Activated naive CD4-positive, alpha-beta T cell treated with anti-CD3 and anti-CD28 coated beads, Interleukin-2, amount 10 ng/mL, durations not matched to agents 7 days and 5 days (primary cell): ENCODE measurements at places on chromosomes 7 and 10.

DNA sequence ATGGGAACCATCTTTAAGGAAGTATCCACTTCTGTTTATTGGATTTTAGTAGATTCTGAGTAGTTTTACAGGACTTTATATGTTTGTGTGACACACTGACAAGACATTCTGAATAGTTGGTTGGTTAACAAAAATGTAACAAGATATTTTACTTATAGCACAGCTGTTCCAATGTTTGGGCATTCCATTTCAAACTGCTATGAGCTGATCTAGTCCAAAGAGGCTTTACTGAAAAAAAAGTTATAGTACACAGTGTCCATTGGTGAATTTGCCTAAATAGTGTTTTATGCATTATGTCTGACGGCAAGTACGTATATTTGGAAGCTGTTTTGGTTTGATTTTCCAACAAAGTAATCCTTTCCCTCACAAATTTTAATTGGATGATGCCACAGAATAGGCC lies 99.1 kb downstream of the SAMD9 start:
- no peak overlapping the region for H3K27ac ChIP-seq
- H3K4me3 ChIP-seq: no peak overlapping the region
- H3K36me3 ChIP-seq: no peaks in the 10 kb centered on the region
- no peaks in the 10 kb centered on the region for H3K27me3 ChIP-seq
- H3K4me1 ChIP-seq: peaks cover 8% of the 10 kb centered on the region

- no peak overlapping the region for H3K27ac ChIP-seq
- DNase-seq: no peak
- H3K4me1 ChIP-seq: peaks cover 9% of the 10 kb centered on the region
- H3K36me3 ChIP-seq: no peaks in the 10 kb centered on the region
- H3K27me3 ChIP-seq: peaks cover 7% of the 10 kb centered on the region
Observed at GRCh38 chr10:78516756-78517155, 483.1 kb downstream of the RPS24 start.

GRCh38 chr10:71752391-71753090 lies 20.8 kb downstream of the VSIR start:
- no peaks in the 10 kb centered on the region for H3K27me3 ChIP-seq
- H3K36me3 ChIP-seq: peaks cover 73% of the 10 kb centered on the region
- peak overlapping the region; percentile 21 for H3K4me3 ChIP-seq
- DNase-seq: no peak
- peaks cover 98% of the 10 kb centered on the region for H3K4me1 ChIP-seq
- H3K27ac ChIP-seq: peak overlapping the region; percentile 93

GRCh38 chr10:112335868-112336265 lies 38.0 kb upstream of the ACSL5 start:
- H3K4me3 ChIP-seq: no peak overlapping the region
- DNase-seq: no peak
- no peak overlapping the region for H3K27ac ChIP-seq
- no peaks in the 10 kb centered on the region for H3K4me1 ChIP-seq
- no peaks in the 10 kb centered on the region for H3K36me3 ChIP-seq

GRCh38 chr7:41491883-41492471 lies 210.9 kb downstream of the INHBA start:
- no peaks in the 10 kb centered on the region for H3K4me1 ChIP-seq
- no peak overlapping the region for H3K27ac ChIP-seq
- no peak overlapping the region for H3K4me3 ChIP-seq
- no peaks in the 10 kb centered on the region for H3K27me3 ChIP-seq
- H3K36me3 ChIP-seq: no peaks in the 10 kb centered on the region

DNA sequence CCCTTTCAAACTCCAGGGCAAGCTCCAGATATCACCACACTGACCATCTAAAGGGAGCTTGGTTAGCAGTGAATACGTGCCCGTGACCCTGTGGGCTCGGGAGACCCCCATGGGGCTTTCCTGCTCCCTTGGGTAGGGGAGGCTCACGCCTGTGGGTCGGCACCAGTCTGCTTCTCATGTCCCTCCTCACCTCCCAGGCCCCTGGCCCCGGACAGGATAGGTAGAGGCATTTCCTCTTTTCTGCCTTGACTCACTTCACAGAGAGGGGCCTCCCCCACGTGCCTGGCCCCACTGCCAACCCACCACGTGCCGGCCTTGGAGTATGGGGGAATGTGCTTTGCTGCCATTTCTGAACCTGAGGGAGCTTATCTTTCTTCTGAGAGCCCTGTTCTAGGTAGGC lies 131.3 kb upstream of the FAM20C start:
- H3K27ac ChIP-seq: no peak overlapping the region
- no peaks in the 10 kb centered on the region for H3K27me3 ChIP-seq
- no peak overlapping the region for H3K4me3 ChIP-seq

DNA sequence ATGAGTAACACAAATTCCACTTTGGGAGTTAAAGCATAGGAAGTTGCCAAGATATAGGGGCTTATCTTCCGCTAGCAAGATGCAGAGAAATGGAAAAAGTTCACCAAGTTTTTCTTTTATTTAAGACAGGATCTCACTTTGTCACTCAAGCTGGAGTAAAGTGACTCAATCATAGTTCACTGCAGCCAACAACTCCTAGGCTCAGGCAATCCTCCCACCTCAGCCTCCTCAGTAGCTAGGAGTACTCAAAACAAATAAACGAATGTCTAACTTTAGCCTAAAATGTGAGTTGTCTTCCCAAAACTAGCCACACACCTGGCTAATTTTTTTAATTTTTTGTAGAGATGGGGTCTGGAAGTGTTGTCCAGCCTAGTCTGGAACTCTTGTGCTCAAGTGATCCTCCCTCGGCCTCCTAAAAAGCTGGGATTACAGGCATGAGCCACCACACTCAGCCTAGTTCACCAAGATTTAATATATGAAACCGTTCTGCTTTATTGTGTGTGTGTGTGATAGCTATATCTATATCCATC lies 9.9 kb downstream of the VIM start:
- H3K4me1 ChIP-seq: peaks cover 41% of the 10 kb centered on the region
- H3K4me3 ChIP-seq: no peak overlapping the region
- H3K36me3 ChIP-seq: peaks cover 47% of the 10 kb centered on the region

DNA sequence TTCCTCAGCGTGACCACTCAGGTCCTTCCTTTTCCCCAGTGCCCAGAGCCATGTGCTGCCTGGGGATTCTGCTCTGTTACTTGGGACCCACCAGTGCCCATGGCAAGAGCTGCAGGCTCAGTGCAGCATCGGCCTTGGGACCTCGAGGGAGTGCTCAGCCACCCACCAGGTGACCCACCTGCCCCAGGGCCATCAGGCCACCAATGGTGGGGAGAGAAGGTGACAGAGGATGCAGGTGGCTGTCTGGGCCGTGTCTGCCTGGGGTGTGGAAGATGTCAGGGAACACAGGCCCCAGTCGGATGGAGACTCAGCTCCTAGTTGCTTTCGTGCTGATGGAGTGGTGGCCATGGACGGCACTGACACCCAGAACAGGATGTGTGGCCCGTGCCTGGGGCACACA lies 104.7 kb upstream of the FAM20C start:
- H3K4me3 ChIP-seq: no peak overlapping the region
- no peak for DNase-seq
- no peaks in the 10 kb centered on the region for H3K36me3 ChIP-seq
- no peak overlapping the region for H3K27ac ChIP-seq
- H3K27me3 ChIP-seq: peaks cover 3% of the 10 kb centered on the region

DNA sequence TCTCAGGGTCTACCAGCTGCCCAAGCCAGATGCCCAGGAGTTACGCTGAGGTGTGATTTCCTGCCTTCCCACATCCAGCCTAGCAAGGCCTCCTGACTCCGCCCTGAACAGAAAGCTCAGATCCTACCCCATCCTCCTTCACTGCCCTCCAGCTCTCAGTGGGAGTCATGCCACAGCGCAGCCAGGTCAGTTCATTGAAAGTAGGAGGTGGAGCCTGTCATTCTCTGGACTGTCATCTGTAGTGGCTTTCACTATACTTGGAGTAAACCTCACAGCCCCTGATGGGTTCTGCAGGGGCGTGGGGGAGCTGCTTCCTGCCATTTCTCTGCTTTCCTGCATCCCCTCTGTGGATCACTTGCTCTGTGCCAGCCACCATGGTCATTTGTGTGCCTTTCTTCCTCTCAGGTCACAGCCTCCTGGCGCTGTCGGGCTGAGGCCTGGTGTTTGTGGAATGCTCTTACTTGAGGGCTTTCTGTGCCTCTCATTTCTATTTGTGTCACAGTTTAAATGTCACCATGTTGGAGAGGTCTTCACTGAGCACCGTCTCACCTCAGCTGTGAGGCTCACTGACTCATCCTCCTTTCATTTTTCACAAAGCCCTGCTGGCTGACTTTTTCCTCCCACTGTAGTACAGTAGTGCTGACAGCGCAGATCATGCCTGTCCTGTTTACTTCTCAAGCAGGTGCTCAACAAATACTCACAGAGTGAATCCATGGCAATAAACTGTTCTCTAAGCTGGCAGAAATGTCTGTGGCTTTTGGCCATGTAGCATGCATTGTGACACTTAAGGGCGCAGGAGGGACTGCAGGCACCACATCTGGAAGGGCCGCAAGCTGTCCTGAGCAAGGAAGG lies 61.0 kb upstream of the TMEM248 start:
- H3K36me3 ChIP-seq: peaks cover 8% of the 10 kb centered on the region
- peak; percentile 27 for DNase-seq
- peaks cover 16% of the 10 kb centered on the region for H3K4me1 ChIP-seq
- no peak overlapping the region for H3K4me3 ChIP-seq
- peak overlapping the region; percentile 86 for H3K27ac ChIP-seq

DNA sequence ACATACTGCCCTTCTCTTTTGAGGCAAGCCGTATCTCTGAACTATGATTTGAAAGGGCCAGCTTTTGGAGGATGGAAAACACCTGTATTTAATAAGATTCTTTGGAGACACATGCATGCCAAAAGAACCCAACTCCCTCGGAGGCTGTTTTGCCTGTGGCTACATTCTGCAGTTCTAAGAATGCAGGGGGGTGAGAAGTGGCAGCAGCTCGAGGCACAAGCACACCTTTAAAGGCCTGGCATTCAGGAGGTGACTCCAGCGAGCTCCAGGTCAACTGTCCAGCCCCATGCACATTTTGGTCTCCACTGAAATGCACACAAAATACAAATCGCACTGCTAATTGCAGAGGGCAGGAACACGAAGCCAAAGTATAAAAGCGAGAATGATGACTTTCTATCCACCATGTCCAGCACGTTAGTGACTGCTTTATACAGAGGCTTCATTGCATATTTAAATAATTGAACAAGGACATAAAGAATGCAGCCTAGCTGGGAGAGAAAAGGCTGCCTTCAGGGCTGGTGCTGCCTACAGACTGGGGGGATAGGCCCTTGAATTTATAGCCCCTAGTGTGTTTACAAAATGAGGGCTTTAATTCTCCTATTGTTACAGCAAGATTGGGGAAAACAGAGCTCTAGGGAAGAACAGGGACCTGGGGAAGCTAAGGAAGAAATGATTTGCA lies 359.3 kb downstream of the PLXNA4 start:
- no peak for DNase-seq
- peaks cover 5% of the 10 kb centered on the region for H3K36me3 ChIP-seq
- H3K4me3 ChIP-seq: no peak overlapping the region
- no peak overlapping the region for H3K27ac ChIP-seq
- H3K4me1 ChIP-seq: no peaks in the 10 kb centered on the region

- no peaks in the 10 kb centered on the region for H3K4me1 ChIP-seq
- no peak for DNase-seq
- no peak overlapping the region for H3K4me3 ChIP-seq
- no peaks in the 10 kb centered on the region for H3K27me3 ChIP-seq
Observed at GRCh38 chr7:64636386-64636785, 29.5 kb upstream of the ZNF107 start.

DNA sequence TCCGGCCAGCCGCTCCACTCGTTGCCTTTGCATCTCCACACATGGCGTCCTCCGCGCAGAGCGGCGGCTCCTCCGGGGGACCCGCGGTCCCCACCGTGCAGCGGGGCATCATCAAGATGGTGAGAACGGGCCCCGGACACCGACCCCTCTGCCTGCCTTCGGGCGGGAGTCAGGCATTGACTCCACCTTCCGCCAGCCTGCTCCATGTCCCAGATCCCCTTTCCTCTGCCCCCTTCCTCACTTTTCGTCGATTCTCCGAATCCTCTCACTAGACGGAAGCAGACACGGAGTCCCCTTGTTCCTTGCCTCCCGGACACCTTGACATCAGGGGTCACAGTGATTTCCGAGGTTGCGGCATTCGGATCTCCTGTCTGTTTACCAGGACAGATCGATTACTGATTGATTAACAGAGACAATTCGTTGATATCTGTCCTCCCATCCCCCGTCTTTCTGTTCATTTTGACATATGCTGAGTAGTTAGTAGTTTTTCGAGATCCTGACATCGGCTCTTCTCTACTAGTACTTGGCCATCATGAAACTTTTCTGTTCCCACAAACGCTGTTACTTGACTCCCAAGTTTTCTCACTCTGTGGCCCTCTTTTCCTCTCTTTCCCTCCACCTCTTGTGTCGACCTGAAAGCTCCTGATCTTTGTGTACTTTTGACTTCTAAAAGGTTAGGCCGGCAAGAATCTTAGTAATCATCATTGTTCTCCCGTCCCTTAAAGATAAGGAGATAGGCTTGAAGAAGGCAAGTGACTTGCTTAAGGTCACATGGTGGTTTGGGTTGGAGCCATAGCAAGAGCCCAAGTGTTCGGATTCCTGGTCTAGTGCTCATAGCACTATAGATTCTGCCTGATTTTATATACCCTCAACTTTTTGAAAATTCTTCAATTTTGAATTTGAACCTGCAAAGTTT lies 597 bp downstream of the SND1 start:
- peak overlapping the region; percentile 97 for H3K4me3 ChIP-seq
- no peak for DNase-seq
- peak overlapping the region; percentile 99 for H3K27ac ChIP-seq
